ENCODE measurements at places on chromosomes 3 and 15.

DNA sequence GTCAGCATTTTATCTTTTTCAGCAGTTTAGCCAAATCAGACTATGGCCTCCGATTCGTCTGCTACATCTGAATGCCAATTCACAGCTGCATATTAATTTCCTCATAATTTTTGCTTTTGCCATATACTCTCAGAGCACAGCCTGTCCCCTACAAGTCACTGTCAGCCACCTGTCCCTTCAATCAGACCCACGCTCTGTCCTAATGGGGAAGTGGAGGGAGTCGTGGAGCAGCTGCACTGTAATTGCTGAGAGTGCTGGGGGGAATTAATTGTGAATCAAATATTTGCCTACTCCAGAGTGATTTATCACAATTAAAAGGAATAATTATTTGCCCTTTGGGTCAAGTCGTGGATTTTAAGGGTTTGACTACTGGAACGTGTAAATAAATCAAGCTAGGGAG lies 75.5 kb downstream of the EBLN2 start:
- no peak for DNase-seq

- DNase-seq = no peak
Measured at GRCh38 chr3:119657887-119658702, 2.3 kb downstream of the POPDC2 start.

DNA sequence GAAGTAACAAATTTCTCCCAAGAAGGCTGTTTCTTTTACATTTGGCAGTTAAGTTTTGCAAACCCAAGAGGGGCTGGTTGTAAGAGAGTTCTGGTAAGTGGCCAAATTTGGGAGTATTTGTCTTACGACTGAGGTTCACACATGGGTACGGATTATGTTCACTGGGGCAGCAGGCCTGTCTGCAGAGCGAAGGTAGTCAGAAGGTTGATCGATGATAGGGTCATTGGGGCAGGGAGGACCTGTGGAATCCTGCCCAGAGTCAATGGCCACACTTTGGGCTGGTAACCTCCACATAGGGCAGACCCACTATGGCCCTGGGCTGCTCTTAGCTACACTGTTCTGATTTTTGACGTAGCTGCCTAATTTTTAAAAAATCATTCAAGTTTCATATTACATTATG lies 368.6 kb downstream of the EPHB1 start:
- DNase-seq = no peak

DNA sequence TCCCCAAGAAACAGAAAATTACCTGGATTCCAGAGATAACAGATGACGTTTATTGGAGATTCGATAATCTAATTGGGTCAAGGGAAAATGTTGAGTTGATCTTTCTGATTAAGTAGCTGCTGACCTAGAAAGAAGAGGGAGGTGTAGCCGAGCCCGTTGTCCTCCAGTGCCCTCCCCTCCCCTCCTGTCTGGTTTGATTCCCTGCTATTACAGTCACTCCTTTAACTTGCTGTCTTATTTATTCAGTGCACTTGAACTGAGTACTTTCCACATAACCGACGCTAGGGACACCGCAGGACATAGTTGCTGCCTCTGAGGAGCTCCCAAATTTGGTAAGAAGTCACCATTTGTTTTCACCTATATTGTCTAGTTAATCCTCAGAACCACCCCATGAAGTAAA lies 103.7 kb downstream of the AQP9 start:
- no peak for DNase-seq

GRCh38 chr3:66195347-66195783 lies 25.4 kb upstream of the SLC25A26 start:
- DNase-seq = no peak

- DNase-seq = no peak
Measured at GRCh38 chr15:96261575-96262034, 68.9 kb upstream of the NR2F2 start.
